ENCODE measurements at places on chromosomes 3 and 15.
A peak's percentile ranks its signal among the peaks of the same experiment; 100 is the strongest.

GRCh38 chr3:33663042-33663441 lies 55.0 kb downstream of the CLASP2 start:
- DNase-seq = no peak

DNA sequence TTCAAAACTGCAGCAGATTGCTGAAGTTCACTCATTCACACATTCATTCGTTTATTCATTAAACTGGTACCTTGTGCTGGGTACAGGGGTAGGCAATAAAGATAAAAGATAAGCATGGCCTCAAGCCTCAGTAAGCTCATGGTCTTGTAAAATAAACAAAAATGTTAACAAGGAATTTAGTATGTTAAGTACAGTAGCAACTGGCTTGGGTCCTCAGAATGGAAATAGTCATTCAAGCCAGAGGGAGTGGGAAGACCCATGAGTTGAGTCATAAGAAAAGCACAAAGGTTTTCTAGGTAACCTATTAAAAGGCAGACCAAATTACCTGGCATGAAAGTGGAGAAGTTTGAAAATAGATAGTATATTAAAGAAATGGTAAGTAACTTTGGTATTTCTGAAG lies 163.3 kb downstream of the CDIN1 start:
- no peak for DNase-seq

GRCh38 chr3:45564172-45564571 lies 30.4 kb upstream of the LIMD1 start:
- no peak for DNase-seq

GRCh38 chr3:183018421-183019192 lies 38.3 kb upstream of the DCUN1D1 start:
- no peak for DNase-seq

DNA sequence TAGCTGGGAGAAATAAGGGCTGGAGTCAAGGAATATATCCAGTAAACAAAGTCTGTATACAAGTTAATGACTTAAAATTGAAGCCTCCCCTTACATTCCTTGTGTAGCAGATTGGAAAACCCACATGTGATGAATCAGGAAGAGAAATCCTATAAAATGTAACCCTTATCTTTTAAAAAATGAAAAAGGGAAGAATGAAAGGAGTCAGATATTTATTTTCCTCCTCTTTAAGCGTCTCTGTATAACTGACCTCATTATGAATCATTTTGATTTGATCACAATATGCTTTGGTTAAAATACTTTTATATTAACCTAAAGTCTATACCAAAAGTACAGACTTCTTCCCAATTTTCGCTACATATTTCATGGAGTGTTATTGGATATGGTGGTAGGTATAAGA lies 316.3 kb upstream of the STAC start:
- no peak for DNase-seq

GRCh38 chr3:159144472-159144871 lies 342.6 kb downstream of the MFSD1 start:
- no peak for DNase-seq

GRCh38 chr3:113514265-113514769 lies 639 bp downstream of the SPICE1 start:
- no peak for DNase-seq

DNA sequence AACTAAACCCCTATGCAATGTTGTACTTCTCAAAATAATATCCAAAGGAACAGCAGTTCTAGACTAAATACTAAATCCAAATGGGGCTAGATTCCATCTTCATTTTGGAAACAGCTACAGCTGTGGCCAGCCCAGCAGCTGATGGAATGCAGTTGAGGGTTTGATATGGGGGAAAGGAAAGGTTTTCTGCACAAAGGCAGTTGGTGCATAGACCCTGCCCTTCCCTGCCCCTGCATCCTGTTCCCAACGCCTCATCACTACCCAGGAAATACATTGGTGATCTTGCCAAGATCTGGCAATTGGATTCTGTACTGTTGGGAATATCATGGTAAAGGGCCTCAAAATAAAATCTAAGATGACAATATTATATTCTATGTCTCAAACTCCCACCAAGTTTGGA lies 43.9 kb downstream of the DTWD1 start:
- DNase-seq = no peak

- no peak for DNase-seq
Measured at GRCh38 chr3:123618768-123619484, 34.1 kb upstream of the HACD2 start.

DNA sequence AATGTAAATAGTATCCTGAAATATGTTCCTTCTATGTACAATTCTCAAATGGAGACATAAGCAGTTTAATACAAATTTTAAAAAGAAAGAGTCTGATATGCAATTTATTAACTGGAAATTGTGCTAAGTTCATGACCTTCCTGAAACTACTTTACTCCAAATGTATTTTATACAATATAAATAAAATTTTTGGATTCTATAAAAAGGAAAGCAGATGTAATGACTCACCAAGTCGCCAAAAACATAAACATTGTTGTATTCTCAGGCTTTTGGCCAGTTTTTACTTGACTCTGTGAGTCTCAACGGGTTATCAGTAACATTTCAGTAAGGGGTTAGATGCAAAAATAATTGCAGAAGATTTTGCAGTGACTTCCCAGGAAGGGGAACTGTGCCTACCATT lies 948.2 kb downstream of the EPHA3 start:
- DNase-seq = no peak

DNA sequence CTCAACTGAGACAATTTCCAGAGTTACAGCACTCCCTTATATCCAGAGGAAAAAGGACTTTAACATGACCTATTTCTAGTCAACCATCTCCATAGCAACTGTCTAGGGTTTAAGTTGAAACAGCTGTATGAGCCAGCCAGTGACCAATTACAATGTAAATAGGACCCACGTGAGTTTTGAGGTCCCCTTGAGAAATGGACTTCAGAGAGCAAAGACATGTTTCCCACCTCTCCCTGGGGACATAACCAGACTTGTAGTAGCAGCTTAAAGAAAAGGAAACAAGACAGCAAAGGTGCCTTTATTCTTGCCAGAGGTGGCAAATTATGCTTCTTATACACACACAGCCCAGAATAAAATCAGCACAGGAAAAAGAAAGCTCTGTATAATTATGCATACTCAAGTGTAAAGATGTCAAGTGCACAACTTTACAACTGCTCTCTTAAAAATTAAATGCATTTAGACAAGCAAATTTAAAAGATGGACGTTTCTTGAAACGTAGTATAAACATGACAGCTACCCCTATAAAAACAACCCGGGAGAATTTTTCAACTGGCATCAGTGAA lies 40.2 kb downstream of the SUMF1 start:
- peak; percentile 23 for DNase-seq

- no peak for DNase-seq
Measured at GRCh38 chr15:69990566-69991421, 106.9 kb downstream of the TLE3 start.

DNA sequence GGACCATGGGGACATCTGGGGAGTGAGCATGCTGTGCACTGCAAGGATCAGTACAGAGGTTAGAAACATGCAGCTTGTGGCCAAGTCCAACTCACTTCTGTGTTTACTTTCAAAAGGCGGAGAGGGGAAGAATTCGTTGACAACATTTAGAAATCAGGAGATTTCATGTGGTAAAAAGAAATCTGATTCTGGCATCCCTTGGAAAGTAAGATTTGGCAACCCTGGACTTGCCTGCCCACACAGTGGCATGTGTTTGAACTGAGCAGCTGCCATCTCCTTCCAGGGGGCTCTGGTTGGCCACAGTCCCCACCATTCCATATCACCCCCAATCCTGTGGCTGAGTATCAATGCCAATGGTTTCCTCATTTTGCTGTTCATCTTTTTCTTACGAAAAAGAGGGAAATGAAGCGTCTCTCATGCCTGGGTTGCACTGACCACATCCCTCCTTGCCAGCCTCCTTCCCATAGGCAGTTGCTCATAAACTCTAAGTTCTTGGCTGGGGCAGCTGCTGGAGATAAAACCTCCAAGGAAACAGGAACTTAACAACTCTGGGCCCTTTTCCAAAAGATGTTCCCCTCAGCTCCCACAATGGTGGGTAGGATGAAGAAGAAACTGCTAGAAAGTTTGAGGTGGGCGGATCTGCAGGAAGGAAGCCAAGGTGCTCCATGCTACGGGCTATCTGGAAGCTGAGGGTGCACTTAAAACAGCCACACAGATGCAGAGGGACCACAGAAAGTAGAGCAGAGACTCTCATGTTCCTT lies 29.2 kb downstream of the SLC6A11 start:
- no peak for DNase-seq

- no peak for DNase-seq
Measured at GRCh38 chr3:14222900-14223594, 44.4 kb downstream of the LSM3 start.

DNA sequence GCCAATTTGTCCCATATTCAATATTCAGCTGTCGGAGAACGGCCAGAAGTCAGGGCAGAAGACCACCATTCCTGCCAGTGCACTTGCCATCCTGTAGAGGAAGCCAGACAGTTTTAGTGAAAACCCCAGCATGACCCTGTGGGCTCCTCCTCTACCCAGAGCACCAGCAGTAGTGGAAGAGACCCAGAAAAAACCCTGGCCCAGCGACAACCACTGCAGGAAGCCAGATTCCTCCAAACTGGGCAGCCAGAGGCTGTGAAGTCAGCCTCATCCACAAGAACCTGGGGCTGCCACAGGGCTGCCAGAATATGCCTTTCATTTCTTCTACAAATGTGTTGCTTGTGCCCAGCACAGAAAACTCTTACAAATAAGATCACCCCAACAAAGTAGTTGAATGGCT lies 67.3 kb downstream of the HMCES start:
- DNase-seq = no peak

- DNase-seq = no peak
Measured at GRCh38 chr3:34407281-34407680, 608.9 kb downstream of the PDCD6IP start.

DNA sequence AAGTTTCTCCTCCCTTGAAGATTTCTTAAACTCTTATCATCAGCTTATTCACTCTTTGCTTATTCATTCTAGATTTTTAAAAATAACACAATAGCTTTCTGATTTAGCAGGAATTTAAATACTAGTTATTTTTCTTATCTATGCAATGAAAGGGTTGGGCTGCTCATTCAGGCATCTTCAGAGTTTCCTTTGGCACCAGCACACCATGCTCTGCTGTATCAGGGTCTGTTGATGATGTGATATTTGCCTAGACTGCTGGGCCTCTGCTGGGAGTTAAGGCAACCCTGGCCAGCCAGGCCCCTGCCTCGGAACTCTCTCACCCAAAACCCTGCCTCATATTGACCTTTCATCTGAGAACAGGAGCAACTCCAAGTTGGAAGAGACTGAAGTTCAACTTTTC lies 35.0 kb downstream of the DRD3 start:
- DNase-seq = no peak

DNA sequence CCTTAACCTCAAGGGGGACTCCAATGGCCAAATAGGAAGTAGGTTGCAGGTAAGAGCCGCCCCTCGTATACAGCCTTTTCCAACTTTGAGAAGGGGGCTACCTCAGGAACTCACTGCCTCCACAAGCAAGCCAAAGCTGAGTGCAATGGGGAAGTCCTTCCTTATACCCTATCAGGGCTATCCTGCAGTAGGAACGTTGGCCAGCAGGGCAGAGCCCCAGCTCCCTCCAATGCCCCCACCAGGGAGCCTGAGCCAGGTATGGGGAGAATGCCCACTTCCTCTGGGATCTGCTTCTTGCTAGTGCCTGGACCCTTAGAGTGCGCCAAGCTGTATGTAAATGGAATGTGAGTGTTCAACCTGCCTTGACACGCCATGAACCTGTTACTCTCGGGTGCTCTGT lies 16.3 kb downstream of the CACNA2D2 start:
- DNase-seq = no peak

DNA sequence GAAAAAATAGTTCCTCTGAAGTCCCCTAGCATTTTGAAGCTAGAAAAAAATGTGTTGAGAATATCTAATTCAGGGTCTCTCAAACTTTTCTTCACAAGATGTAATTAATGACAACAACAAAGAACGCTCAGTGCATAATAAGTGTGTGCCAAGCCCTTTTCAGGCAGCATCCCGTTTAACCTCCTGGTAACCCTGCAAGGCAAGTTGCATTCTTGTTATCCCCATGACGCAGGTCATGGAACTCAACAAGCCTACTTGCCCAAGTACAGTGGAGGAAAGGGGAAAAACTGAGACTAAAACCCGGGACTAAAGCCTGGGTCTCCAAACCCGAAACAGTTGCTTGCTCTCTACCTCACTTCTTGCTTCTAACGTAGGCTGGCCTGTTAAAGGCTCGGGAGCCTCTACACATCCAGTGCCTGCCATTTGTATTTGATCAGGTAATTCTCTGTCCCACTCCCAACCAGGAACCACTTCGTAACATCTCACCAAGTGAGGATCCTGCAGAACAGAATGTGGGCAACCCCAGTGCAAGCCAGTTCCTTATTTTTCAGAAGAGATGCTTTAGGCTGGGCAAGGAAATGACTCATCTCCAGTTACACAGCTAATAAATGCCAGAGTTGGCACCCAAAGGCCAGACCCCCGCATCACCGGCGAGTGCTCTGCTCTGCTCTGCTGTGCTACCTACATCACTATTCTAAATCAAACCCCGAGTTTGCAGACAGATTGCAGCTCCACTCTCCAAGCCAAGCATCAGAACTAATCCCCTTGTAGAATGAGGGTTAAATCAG lies 28.3 kb downstream of the LMCD1 start:
- DNase-seq = peak; percentile 27

Data from H54 (cell line).